ENCODE measurements at places on chromosomes 13 and 19. TPM values are rescaled to one million over a fixed set of nuclear protein-coding genes. Genes with fewer than 3 reads are reported as not detected.
A peak's percentile ranks its signal among the peaks of the same experiment; 100 is the strongest.

- DNase-seq: no peak
These were observed 757 bp downstream of the WASF3 start for GRCh38 chr13:26558074-26558805.

DNA sequence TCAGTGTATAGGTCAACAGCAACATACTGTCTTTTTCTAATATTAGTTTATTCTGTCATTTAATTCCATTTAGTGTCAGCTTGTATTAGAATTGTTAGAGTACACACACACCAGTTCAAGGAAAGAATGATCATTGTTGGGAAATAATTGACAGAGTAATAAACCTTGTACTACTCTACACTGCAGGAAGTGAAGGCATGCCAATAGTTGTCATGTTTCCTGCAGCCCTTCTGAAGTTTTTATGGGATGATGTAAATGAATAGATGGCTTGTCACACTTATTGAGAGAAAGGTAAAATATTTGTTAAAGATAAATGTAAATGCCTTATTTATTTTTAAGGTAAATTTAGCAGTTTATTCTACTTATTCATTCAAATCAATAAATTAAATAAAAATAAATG is 306.9 kb upstream of the KLHL1 start:
- no peak for DNase-seq

GRCh38 chr19:16436780-16437332 is 34.9 kb downstream of the EPS15L1 start:
- no peak for DNase-seq

DNA sequence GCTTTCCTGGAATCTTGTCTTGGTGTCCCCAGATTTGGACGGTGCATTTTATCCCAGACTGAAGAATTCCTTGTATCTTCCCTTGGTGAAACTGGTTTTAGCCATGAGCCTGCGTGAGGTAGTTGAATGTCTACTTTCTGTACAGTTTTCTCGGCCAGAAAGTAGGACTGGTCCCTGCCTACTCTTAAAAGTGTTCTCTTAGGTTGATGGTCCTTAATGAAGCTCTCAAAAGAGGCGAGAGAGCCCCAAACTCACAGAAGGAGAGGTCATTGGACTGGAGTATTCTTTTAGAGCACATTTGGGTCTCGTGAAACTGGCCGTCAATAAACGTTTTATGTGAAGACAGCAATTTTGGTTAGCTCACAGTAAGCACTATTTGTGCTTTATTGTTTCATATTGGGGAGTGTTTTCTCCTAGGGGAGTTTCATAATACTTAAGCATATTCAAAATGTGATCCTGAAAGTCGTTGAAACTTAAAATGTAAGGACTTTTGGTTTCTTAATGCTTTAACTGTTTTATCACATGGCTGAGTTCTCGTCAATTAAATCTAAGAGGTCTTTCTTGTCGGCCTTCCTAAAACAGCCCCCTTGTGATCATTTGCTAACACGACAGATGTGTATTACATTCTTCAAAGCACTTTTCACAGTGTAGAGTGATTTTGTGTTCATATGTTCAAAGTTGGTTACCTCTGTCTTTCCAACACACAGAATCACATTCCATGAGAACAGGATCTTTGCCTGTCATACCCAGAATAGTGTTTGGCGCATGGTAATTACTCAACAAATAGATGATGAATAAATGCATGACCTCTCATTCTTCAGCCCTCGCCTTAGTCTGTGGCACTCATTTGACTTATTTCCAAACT is 889 bp downstream of the GTF2F2 start:
- peak; percentile 32 for DNase-seq

GRCh38 chr13:97125810-97126738 is 96.1 kb upstream of the MBNL2 start:
- DNase-seq: no peak

GRCh38 chr13:41700790-41701310 is 243.5 kb downstream of the RGCC start:
- peak; percentile 70 for DNase-seq

DNA sequence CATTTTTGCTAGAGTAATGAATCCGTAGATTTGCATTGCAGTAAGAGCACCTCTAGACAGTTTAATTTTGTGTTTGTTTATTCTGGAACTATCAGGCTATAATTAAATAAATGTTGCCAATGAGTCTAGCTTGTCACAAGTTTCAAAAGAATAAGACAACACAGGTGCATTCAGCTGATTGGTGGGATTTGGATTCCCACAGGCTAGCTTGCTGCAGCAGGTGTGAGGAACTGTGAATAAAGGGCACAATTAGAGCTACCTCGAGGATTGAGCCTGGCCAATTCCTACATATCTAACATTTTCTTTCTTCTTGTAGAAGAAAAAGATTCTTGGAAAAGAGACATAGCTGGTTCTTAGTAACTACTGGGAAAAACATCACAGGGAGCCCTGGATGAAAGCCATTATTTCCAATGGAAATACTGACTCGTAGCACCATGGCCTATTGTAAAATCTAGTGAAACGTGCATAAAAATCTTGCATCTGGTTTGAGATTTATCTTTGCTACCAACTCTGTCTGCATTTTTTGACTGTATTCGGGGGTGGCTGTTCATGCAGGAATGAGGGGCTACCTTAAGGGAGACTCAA is 360.9 kb downstream of the FGF9 start:
- no peak for DNase-seq

DNA sequence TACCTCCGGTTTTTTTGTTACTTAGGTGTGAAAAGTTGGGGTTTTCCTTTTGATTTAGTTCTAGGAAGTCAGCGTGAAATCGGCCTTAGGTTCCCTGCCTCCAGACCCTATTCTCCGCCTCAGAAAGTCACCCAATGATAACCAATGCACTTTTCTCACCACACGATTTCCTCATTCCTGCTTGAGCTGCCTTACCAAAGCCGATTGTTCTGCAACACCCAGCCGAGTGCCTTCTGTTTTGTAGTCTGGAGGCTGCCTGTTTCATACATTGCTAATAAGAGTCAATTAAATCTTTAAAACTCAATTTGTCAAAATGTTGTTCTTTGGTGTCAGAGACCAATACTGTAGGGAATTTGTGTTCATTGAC is 39.7 kb downstream of the GJA3 start:
- no peak for DNase-seq

- DNase-seq: no peak
These were observed 124.9 kb downstream of the KCNRG start for GRCh38 chr13:50140153-50140552.

GRCh38 chr13:50916701-50917184 is 7.2 kb downstream of the RNASEH2B start:
- peak; percentile 33 for DNase-seq

GRCh38 chr13:95128045-95128643 is 173.1 kb downstream of the ABCC4 start:
- peak; percentile 77 for DNase-seq

GRCh38 chr13:93628136-93628797 is 401.7 kb downstream of the GPC6 start:
- DNase-seq: no peak

- no peak for DNase-seq
These were observed 8.7 kb downstream of the BCL3 start for GRCh38 chr19:44757057-44757734.

DNA sequence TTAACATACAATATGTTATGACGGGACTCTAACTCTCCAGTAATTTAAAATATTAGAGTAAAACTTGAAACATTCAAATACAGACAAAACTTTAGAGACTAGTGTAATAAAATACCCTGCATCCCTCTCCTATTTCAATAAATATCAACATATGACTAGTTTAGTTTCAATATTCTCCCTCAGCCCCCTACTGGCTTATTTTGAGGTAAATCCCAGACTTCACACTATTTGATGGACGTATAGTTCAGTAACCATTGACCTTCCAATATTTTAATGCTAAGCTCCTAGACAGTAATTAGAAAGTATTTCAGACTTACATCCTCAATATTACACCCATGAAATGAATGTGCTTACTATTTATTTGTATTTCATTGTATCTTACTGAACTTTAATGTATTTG is 180.7 kb upstream of the STARD13 start:
- no peak for DNase-seq

DNA sequence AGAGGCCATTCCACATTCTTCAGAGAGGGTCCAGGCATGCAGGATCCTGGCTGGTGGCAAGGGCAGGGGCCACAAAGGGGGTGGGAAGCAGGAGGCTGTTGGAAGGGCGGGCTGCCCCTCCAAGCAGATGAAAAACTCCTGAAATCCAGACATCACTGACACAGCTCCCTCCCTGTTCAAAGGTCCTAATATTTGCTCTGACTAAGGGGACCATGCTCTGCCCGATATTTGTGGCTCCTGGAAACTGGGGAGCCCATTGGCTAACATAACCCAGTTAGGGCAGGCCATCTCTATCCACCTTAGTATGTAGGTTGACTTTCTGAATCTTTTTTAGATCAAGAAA is 3.3 kb upstream of the CDX2 start:
- DNase-seq: no peak

- peak; percentile 71 for DNase-seq
These were observed 27.8 kb downstream of the NFIX start for GRCh38 chr19:13022859-13023636.

DNA sequence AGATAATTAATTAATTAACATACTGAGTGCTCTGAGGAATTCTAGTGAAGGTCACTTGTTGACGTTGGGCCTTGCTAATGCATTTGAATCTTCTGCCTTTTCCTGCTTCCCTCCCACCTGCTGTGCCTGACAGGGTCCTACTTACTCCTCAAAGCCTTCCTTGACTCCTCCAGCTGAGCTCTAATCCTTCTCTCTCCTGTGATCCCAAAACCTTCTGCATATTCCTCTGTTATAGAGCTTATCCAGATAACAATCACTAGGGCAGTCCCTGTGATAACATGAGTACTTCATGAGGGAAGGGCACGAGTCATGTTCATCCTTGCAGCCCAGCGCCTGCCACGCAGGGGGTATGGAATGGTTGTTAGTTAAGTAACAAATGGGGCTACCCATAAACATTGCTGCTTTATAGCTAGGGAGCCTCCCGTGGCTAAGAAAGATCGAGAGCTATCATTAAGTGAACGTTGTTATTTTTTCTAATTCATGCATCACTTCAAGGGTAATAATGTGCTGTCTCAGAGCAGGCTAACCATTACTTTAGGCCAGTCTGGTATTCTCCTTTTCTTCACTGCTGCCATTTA is 19.1 kb upstream of the SPATA13 start:
- no peak for DNase-seq

DNA sequence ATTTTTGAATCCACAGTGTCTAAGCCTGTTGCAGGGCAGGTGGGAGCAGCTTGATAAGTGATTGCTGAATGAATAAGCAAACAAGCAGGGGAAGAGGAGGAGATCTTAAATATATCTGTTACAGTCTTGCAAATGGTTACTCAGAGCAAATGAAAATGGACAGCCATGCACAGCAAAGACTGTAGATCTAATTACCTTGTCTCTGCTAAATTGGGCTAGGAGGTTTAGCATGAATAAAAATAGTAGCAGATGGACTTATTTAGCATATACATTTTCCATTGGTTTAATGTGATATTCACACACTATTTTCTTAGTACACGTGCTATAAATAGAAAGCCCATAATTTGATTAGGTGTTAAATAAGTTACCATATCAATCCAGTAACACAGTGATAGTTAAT is 72.9 kb upstream of the FARP1 start:
- no peak for DNase-seq

DNA sequence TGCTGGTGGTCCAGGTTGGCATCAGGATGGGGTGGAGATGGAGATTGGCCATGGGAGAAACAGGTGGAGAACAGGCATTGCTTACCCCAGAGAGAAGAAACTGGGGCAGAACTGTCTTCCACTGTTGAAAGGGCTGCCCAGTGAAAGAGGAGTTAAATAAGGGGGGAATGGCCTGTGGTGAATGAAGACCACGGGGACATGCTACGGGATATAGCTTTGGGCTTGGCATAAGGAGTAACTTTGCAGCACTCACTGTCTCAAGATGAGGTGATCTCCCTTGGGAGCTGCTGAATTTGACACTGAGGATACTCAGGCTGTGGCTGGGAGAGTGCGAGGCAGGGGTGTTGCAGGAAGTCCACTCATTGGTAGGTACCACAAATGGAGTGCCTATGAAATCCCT is 10.6 kb upstream of the GPR18 start:
- no peak for DNase-seq

Gene RNF113B
- total RNA-seq: not detected

Gene LHFPL6
- total RNA-seq: 72.6 TPM

Gene C19orf18
- not detected for total RNA-seq

Gene ZNF440
- total RNA-seq: 9.5 TPM

Gene MBNL2
- total RNA-seq: 46.6 TPM

Gene EDDM13
- total RNA-seq: 2.4 TPM

Gene SPRY2
- 10.2 TPM for total RNA-seq

Gene SLITRK1
- not detected for total RNA-seq

Gene SIAH3
- total RNA-seq: not detected

Gene KIR2DL1
- total RNA-seq: not detected

Gene DPY19L3
- 22.6 TPM for total RNA-seq
